Muscle of arm (tissue), 14 donors: ENCODE measurements at places on chromosomes 2 and 18. TPM values are rescaled to one million over a fixed set of nuclear protein-coding genes. Genes with fewer than 3 reads are reported as not detected.

CHRNG gene
- polyA plus RNA-seq, result 106 TPM

ASB18 gene
- 9.4 TPM for polyA plus RNA-seq

APLF gene
- 2.3 TPM for polyA plus RNA-seq

ANKRD62 gene
- polyA plus RNA-seq, result not detected

KIF5C gene
- 1.4 TPM for polyA plus RNA-seq

SERPINB11 gene
- polyA plus RNA-seq, result not detected

DNA sequence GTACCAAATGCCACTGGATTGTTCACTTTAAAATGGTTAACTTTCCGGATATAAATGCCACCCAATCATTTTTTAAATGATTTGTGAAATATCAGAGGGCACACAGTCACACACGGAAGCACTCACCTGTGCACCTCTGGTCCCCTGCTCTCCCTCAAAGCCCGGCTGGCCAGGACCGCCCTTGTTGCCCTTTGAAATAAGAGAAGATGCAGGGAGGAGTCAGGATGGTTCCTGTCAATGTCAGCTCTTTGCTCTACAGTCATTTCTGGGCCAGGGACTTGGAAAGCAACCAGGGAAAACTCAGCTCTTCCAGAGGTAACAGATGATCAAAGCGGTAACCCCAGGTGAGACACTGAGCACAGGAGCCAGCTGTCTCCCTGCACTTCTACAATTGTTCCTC lies 60.7 kb downstream of the COL6A3 start:
- no peak for DNase-seq

DNA sequence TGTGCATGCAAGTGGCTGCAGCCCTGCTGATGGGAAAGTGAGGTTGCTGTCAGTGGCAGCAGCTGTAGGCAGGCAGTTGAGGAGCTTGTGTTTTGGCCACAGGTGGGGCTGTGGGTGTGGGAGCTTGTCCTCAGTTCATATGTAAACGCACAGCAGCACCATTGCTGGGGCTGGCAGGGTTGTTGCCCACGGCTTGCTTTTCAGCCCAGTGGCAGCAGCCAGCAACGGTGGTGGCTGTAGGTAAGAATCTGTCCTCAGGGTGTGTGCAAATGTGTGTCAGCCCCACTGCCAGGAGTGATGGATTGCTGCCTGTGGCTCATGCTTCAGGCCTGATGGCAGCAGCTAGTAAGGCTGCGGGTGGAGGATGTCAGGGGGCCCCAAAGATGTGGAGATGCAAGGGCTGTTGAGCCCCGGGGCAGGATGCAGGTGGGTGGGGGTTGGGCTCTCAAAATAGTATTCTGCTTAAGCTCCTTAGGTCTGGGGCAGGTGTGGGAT lies 141.3 kb upstream of the THUMPD2 start:
- DNase-seq, result no peak

GRCh38 chr2:42072349-42073118 lies 24.7 kb downstream of the PKDCC start:
- peak; percentile 72 for DNase-seq

- no peak for DNase-seq
Observed at GRCh38 chr18:11996907-11997306, 15.6 kb downstream of the IMPA2 start.

GRCh38 chr18:66533693-66534092 lies 70.2 kb downstream of the CDH19 start:
- DNase-seq, result no peak

GRCh38 chr2:54839461-54840255 lies 116.2 kb downstream of the EML6 start:
- DNase-seq, result no peak

- DNase-seq, result no peak
Observed at GRCh38 chr2:238081561-238081960, 18.6 kb upstream of the ESPNL start.

DNA sequence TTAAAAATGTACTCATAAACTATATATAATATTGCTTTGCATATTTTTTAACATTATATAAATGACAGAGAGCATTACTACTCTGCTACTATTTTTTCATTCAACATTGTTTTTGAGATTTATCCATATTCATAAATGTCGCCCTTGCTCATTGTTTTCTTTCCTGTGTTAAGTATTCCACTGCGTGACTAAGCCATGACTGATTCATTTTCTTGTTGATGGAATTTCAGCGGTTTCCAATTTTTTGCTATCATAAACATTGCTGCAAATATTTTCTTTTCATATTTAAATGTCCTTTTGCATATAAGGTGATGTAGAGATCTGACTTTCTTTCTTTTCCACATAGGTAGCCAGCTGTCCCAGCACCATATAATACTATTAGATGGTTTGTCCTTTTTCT lies 57.6 kb downstream of the SFXN5 start:
- no peak for DNase-seq

GRCh38 chr18:79529991-79530390 lies 134.3 kb downstream of the NFATC1 start:
- no peak for DNase-seq
